SK-N-SH treated with all-trans-retinoic acid at 6 μM for 48 hours (cell line): ENCODE measurements at places on chromosomes 7 and 10.
A peak's percentile ranks its signal among the peaks of the same experiment; 100 is the strongest.

- no peak for ATAC-seq
Observed at GRCh38 chr10:67662415-67662814, 33.6 kb downstream of the CTNNA3 start.

GRCh38 chr7:127251465-127252376 lies 1.0 kb downstream of the GRM8 start:
- ATAC-seq = no peak

DNA sequence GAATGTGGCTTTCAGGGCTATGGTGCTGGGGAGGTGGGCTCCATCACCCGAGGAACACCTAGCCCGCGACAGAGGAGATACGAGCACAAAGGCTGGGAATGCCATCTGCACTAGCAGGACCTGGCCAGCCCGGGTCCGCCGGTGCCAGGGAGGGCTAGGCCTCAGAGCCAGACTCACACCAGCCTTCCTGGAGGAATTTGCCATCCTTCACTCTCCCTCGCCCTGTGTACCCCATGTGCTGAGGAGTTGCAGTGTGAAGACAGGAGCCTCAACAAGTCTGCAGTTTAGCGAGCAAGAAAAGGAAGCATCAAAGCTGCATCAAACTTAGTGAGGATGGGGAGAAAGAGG lies 123.6 kb upstream of the JCAD start:
- ATAC-seq = no peak; the same call in 2 of the 3 replicates

DNA sequence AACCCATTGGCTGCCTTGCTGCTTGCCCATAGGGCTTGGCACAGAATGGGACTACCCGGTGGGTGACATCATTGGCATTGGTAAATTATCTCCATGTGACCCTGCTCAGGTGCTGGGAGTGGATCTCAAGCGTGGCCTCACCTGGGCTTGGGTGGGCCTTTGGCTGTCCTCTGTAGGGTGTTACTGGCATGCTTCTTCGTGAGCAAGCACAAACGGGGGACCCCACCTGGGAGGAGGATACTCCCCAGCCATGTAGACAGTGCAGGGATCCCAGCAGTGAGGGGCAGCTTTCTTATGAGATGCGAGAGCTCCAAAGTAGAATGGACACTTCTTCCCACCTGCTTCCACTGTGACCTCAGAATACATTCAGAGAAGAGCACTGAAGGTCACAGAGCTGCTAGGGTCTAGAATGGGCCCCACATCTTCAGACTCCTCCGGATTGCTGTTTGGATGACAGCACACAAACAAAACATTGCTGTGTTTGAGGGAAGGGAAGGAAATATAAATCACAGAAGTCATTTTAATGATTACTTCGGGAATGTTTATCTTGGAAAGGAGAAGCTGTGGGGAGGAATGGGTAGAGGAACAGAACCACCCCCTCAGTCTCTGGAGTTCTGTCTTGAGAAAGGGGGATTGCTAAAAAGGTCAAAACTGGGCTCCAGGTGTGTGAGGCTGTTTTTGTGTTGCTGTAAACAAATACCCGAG lies 75.9 kb downstream of the SH2D4B start:
- no peak for ATAC-seq

DNA sequence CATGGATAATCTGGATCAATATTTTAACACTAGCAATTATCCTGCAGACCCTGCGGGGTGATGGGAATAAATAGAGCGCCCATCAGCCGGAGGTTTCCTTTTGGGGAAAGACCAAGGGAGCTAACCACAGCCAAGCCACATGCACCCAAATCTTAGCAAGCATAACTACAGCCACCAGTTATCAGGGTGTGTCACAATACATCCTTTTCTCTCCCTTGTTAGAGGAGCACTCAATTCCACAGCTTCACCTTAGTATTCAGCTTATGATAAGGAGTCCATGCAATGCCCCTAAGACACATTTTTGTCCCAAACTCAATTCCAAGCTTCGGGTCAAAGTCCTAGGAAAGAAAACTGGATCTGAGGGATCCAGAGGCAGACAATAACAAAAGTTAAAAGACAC lies 15.9 kb downstream of the TOMM7 start:
- ATAC-seq = no peak

- no peak for ATAC-seq
Observed at GRCh38 chr7:50479743-50480517, 29.8 kb upstream of the FIGNL1 start.

DNA sequence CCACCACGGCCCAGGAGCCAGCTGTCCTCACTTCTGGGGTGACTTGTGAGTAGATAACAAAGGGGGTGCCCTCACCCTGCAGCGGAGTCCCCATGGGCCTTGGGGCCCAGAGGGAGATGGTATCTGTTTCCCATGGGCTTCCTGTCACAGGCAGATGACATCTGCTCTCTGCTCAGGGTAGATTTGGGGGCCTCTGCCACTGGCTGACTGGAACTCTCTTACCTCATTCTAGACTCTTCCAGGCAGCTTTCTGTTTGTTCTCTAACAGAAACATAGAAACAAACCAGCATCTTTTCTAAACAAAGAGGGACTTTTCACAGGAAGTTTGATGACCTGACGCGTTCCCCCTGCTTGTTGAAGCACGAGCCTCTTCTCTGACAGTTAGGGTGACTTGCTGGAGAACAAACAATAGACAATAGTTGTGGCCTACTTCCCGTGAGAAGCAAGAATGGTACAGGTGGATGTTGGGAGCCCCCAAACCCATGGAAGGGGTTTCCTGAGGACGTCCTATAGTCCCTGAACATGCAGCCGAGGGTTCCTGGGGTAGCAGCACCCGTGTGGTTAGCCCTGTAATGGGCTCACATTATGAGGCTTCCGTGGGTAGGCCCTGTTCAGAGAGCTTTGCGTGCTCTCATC lies 61.6 kb downstream of the GRK5 start:
- no peak for ATAC-seq

GRCh38 chr10:51707821-51708424 lies 8.5 kb upstream of the CSTF2T start:
- ATAC-seq = no peak

DNA sequence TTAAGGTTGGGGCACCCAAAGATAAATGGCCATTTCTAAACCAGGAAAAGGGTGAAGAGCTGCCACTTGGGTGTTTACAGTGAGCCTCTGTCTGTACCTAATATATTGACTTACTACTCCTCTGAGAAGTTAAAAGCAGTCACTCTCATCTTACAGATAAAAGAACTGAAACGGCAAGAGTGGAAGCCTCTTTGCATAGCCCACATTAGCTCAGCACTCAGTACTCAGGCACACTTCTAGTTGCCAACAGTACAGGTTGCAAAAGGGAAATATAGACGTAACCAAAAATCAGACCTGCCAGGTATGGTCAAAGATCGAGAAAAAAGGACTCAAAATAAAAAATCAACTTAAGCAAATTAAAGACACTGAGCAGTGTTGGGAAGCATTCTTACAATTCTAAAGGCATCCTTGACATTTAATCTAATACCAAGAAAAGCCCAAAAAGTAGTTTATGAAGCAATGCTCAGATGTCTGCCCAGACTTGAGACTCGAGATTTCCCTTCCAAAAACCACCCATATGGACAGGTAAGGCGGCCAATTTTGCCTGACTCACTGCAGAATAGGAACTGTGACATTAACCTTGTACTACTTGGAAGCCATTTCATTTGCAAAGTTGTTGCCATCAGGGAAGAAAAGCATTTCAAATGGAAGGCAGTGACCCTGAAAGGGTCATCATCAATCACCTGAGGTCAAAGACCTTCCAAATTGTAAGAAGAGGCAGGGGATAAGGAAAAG lies 139.3 kb downstream of the SLC25A13 start:
- ATAC-seq = no peak

- ATAC-seq = peak; percentile 53; the same call in 2 of the 3 replicates
Observed at GRCh38 chr7:84009051-84009450, 185.5 kb downstream of the SEMA3A start.

GRCh38 chr10:72089618-72090017 lies 1.3 kb upstream of the SPOCK2 start:
- no peak for ATAC-seq

DNA sequence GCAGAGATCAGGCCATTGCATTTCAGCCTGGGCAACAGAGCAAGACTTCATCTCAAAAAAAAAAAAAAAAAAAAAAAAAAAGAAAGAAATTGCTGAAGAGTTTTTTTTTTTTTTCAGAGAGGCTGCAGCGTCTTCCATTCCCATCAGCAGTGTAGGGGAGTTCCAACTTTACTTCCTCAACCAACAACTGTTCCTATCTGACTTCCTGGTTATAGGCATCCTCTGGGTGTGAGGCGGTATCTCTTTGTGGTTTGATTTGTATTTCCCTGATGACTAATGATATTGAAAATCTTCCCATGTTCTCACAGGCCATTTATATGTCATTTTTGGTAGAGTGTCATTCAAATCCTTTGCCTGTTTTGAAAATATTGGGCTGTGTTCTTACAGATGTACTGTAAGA lies 40.2 kb downstream of the PRTFDC1 start:
- ATAC-seq = no peak

DNA sequence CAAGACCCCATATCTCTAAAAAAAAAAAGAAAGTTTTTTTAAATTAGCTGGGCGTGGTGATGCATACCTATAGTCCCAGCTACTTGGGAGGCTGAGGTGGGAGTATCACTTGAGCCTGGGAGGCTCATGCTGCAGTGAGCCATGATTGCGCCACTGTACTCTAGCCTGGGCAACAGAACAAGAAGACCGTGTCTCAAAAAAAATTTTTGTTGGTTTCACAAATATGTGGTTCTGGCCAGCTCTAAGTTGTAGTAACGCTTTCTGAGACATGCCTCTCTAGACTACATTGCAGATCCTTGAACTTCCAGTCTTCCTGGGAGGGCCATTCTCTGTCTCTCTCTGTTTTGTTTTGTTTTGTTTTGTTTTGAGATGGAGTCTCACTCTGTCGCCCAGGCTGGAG lies 24.6 kb upstream of the RHBDD2 start:
- no peak for ATAC-seq

DNA sequence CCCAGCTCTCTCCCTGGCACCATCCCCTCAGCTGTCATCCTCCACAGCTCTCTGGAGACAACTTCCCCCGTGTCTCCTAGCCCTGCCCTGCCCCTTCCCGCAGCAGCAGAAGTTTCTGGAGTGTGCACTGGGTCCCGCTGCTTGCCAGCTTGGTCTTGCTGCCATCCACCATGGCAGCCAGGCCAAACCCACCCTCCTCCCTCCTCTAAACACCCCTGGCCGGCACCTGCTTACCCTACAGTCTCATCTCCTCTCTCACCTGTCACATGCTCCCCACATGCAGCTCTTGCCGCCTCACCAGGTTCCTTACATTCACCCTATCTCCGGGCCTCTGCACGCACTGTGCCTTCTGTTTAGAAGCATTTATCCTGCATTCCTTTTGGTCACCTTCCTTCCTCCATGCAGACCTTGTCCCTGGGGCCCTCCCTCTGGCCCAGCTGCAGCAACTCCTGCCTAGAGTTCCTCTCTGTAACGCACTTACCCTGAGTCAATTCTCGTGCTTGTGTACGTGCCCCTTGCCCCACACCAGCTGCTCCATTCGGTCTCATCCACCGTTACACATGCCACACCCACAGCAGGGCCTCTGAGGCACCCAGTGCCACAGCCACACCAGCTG lies 93.9 kb upstream of the RET start:
- no peak for ATAC-seq

DNA sequence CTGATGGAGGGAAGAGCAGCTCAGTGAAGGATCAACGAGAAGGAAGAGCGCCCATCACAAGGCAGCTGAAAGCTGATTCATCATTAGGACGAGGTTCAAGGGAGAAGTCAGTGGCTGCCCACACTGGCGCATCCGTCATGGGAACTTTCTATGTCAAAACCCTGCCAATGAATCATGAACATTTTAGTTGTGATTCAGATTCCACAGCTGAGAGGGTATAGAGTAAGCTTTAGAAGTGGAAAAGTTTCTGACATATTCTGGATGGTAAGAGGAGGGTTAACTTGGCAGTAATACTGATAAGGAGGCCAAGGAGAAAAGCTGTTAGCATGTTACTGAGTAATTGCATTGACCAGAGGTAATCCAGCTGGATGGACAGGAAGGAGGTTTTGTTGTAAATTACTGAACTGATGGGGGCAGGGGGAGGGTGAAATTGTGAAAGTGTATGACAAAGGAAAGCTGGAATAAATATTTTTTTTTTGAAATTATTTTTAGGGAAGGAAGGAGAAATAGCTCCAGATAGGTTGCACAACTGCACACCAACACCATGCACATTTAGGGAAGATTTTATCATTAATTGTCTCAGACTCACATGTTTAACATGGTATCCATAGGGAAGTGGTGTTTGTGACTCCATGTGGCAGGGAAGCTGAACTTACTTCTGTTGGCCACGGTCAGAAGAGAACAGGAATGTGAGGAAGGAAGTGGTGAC lies 78.3 kb upstream of the NRP1 start:
- peak; percentile 86 for ATAC-seq

- ATAC-seq = no peak
Observed at GRCh38 chr10:67943917-67944316, 59.5 kb downstream of the SIRT1 start.
